ENCODE measurements at places on chromosomes 1 and 21.

DNA sequence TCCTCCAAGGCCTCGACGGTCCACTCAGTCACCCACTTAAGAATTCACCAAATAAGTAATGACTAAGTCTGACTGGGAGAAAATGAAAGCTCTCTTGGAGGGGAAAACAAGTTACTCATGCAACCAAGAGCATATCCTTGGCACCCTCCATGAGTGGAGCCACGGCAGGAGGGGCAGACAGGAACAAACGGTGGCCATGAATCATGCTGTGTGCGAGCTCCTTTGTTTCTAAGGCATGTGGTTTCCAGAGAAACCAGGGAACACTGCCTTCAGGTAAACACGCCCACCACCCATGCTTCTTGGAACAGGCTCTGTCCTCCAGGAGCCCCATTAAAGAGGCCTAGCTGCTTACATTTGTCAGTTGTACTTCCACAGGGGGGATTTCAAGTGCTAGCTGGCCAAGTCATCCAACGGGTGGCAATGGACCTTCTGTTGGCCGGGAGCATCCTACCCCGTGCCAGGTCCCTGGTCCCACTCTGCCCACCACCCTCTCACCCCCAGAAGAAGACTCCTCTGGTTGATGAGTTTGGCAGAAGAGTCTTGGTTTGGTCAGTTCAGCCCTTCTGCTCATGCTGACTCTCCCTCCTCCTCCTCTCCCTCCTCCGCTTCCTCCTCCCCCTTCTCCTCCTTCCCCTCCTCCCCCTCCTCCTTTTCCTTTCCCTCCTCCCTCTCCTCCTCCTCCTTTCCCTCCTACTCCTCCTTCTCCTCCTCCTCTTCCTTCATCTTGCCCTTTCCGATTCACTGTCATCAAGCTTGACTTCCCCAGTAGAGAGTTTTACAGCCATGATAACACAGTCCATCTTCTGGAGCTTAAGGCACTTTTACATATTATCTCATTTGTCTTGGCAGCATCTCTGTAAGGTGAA, 107.6 kb downstream of the CCDC185 start:
- peak; percentile 74 for DNase-seq

GRCh38 chr1:27724961-27725373, 794 bp upstream of the FAM76A start:
- DNase-seq = peak; percentile 6

GRCh38 chr1:8816264-8816663, 1.2 kb downstream of the RERE start:
- DNase-seq = peak; percentile 35

- DNase-seq = no peak
Observed at GRCh38 chr1:55702064-55702463, 486.9 kb upstream of the USP24 start.

- peak; percentile 54 for DNase-seq
Observed at GRCh38 chr1:15882665-15883064, 35.2 kb downstream of the SPEN start.

GRCh38 chr1:219412772-219413171, 200.1 kb downstream of the ZC3H11B start:
- DNase-seq = peak; percentile 80

DNA sequence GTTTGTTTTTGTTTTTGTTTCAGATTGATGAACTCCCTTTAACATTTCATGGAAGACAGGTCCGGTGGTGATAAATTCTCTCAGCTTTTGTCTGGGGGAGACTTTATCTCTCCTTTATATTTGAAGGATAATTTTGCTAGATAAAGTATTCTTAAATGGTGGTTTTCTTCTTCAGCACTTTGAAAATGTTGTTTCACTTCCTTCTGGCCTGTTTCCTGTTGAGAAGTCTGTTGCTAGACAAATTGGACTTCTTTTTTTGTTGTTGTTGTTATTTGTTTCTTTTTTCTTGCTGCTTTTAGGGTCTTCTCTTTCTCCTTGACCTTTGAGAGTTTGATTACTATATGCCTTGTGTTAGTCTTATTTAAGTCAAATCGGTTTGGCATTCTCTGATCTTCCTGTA, 50.8 kb downstream of the CRP start:
- no peak for DNase-seq

GRCh38 chr1:150281221-150281757, 1.1 kb upstream of the CIART start:
- DNase-seq = peak; percentile 74

DNA sequence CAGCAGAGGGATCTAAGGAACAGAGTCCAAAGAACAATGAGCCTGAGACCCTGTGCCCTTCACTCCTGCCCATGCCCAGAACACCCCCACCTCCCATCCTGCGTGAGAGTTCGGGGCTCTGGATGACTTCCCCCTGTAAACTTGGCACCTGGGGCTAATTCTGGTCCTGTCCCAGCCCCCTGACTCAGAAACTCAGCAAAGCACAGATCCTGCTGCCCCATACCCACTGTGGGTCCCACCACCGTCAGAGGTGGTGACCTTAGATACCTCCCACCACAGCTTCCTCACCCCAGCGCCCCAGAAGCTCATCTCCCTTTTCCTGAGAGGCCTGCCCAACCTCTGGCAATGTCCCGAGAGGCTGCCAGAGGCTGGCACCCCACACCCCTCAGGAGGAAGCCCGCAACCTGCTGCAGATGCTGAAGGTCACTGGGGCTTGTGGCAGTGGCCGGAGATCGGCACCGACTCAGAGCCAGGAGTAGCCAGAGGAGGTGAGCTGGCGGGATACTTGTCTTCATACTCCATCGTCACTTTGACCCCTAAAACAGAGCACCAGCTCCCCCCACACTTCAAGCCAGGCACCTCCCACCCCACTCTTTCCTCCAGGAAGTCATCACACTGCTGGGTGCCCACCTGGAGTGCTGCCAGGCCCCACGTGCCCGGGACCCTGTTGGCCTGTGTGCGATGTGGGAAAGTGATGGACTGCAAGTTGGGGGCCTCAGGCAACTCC, 111.6 kb upstream of the IFFO2 start:
- no peak for DNase-seq

DNA sequence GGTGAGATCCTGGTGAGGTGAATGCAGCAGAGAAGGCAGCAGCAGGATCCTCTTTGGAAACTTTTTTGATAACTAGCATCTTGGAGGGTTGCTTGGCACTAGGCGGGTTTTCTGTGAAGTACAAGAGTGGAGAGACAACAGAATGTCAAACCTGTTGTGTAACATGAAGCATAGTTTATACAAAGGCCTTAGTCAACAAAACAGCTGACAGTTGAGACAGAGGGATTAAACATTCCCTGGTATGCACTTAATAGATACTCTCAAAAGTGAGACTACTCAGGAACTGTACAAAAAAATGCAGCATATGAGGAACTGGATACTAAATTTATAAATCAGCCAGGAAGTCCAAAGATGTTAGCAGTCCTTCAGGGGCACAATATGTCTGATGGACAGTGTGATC, 16.4 kb upstream of the CCDC17 start:
- no peak for DNase-seq

DNA sequence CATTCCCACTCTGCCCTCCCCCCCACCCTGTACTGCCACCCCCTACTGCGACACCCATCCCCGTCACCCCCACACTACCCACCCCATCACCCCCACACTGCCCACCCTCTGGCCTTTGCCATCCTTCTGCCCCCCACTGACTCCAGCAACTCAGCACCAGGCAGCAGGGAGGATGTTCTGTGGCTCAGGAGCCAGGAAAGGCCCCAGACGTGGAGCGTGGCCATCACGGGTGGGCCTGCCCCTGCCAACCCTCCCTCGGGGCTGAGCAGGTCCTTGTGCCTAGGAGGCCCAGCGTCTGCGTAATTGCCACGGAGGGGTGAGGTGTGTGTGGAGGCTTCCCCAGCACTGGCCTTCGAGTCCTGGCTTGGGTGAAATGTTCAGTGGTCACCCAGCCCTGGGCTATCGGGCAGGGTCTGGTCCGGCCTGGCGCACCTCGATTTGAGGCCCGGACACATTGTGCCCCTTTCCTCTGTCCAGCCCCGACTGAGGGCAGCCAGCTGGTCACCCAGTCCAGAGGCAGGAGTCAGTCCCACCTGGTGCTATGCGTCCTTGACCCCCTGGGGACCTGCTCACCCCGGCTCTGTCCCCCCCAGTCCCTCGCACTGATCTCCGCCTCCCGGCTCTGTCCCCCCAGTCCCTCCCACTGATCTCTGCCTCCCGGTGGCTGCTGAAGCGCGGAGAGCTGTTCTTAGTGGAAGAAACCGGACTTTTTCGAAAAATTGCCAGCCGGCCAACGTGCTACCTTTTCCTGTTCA, 23.0 kb downstream of the ARHGEF16 start:
- no peak for DNase-seq

DNA sequence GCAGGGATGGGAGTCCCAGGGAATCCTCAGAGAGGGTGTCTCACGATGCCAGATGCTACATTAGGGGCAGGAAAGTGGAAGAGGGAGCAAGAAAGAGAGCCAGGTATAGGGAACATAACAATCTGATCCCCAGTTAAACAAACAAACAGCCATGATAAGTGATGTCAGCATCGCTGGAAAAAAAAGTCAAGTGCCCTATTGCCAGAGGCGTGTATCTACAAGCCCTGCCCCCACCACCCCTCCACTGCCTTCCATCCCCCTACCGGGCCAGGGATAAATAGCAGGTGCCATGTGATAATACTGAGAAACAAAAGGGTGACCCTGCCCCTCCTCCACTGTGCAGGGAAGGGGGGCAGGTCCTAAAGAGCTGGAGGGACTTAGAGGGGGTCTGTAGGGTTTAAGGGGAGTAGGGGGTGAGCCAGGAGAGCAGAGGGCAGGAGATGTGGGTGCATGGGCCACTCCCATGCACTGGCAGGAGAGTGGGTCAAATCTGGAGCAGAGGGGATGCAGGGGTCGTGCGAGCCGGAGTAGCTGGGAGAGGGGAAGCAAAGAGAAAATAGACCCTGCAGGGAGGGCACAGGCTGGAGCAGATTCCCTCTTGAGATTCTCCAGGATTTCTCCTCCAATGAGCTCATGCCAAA, 3.4 kb downstream of the SLC26A9 start:
- DNase-seq = no peak

DNA sequence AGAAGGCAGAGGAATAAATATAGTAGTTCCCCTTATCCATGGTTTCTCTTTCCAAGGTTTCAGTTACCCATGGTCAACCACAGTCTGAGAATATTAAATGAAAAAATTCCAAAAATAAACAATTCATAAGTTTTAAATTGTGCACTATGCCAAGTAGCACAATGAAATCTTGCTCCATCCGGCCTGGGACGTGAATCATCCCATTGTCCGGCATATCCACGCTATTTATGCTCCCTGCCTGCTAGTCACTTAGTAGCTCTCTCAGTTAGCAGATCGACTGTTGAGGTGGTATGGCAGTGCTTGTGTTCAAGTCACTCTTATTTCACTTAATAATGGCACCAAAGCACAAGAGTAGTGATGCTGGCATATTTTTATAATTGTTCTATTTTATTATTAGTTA, 58.6 kb upstream of the ARHGAP29 start:
- peak; percentile 60 for DNase-seq

DNA sequence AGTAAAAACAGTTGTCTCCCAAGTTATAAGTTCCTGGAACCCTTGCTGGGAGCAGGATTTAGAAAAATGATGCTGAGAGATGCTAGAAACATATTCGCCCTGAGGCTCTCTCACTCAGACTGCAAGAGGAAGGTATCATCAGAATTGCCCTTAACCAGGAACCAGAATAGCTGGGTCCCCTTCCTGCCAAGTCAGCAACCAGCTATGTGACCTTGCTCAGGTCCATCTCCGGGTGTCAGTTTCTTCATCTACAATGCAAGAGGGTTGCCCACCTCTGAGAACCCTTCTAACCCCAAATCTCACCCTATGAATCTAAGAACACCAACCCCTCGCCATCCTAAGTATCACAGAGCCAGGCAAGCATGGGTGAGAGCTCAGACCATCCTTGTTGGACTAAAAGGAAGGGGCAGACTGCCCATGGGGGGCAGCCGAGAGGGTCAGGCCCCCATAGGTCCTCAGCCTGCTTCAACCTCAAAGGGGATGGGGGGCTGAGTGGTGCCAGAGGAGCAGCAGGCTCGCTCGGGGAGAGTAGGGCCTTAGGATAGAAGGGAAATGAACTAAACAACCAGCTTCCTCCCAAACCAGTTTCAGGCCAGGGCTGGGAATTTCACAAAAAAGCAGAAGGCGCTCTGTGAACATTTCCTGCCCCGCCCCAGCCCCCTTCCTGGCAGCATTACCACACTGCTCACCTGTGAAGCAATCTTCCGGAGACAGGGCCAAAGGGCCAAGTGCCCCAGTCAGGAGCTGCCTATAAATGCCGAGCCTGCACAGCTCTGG, 390 bp upstream of the S100A9 start:
- DNase-seq = no peak

DNA sequence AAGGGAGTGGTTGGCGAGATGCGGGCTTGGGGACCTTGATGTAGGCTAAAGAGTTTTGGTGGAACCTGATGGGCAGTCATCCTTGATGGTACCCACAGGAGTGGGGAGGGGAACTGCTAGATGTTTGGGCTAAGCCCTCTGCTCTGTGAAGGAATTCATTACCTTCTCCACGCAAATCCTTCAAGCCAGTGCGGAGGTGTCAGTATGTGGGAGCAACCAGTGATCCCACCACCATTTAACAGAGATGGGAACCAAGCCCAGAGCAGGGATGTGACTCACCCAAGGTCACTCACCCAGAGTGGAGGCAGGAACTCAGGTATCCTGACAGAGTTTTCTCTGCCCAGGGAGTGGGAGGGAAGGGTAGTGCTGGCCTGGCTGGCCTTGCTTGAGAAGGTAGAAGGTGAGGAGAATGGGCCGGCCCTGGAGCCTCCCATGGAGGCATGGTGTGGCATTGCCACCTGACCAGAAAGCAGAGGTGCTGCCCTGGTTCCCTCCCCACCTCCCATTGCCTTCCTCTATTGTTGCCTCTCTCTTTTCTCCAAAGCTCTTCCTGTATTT, 51.2 kb upstream of the STUM start:
- DNase-seq = no peak

- DNase-seq = peak; percentile 66
Observed at GRCh38 chr1:184075055-184076029, 23.8 kb downstream of the TSEN15 start.

DNA sequence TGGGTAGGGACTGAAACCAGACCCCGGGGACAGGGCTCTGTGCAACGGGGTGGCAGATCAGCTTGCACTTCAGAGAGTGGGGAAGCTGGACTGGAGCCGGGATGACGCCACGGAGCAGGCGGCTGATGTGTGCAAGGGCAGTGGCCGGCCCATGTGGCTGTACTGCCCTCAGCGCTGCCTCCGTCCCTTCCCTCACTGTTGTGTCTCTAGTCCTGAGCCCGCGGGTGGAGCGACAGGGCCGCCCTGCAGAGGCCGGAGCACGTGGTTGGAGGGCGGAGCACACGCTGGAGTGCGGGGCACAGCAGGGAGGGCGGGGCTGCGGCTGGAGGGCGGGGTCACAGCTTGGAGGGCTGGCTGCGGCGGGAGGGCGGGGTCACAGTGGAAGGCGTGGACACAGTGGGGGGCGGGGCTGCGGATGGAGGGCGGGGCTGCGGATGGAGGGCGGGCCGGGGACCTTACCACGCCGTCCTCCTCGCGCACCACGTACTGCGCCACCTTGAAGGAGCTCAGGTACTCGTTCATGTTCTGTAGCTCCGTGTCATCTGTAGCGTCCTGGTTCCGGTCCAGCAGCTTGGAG, 52.4 kb downstream of the CHD5 start:
- DNase-seq = peak; percentile 66

DNA sequence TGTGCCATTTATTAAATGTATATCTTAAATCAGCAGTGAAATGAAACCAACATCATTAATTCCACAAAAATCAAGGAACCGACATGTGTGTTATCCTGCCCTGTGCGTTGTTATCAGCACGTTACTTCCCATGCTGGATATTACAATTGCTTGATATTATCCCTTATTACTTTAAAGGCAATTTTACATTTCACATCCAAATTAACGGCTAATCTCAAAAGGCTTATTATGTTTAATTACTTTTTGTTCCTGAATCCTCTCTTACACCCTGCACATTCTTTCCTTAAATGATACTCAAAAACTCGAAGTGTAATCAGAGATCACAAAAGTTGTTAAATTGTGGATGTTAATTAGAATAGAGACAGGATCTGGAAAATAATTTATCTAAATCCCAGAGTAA, 167.9 kb downstream of the DAB1 start:
- DNase-seq = no peak

Measured in fibroblast of skin of scalp (primary cell).